CD4-positive, alpha-beta T cell (primary cell): ENCODE measurements at places on chromosomes 6 and 20.
A peak's percentile ranks its signal among the peaks of the same experiment; 100 is the strongest.

- no peak for DNase-seq
Measured at GRCh38 chr20:47278907-47279348, 77.6 kb downstream of the ZMYND8 start.

- DNase-seq, result no peak
Measured at GRCh38 chr20:46928580-46929132, 34.0 kb downstream of the EYA2 start.

GRCh38 chr6:32047855-32048766, 9.9 kb downstream of the CYP21A2 start:
- DNase-seq, result peak; percentile 47

DNA sequence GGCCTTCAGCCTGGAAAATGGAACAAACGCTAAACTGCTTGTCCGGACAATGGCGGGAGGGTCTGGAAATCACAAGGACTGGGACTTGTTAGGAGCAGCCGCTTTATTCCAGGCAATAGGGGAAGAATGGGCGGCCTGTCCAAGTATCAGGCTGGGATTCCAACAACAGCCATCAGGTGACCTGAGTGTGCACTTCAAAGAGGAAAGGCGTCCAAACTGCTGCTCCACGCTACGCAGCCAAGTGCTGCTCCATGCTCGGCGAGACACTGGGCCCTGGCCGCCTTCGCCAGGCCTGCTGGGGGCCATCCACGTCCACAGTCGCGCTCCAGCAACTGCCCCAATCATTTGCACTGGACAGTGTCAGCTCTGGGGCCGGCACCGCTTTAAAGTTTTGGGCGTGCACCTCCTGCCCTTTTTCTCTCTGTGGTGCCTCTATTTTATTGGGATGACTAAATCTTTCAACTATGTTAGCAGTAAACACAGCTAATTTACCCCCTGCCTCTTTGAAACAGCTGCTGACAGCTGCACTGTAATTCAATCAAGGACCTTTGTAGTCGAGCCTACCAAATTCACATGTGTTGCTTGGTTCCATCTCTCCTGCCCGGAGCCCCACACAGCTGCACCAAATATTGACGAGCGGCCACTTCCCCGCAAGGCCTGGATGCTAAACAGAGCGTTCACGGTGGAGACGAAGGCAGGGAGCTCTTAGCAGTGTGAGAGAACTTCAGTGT, 98.3 kb downstream of the BMP7 start:
- DNase-seq, result no peak

- DNase-seq, result no peak
Measured at GRCh38 chr6:8030920-8031319, 33.3 kb downstream of the BLOC1S5 start.

DNA sequence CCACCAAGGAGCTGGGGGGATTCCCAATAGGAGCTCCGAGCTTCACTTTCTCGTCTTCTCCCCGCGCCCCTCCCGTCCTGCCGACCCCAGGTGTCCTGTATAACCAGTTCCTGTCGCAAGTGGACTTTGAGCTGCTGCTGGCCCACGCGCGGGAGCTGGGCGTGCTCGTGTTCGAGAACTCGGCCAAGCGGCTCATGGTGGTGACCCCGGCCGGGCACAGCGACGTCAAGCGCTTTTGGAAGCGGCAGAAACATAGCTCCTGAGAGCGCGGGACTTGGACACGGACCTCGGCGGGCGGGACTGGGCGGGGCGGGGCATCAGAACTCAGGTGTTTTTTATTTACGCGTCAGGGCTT, 340 bp upstream of the VARS2 start:
- DNase-seq, result no peak

GRCh38 chr20:17850684-17851026, 117.9 kb downstream of the SNX5 start:
- no peak for DNase-seq

DNA sequence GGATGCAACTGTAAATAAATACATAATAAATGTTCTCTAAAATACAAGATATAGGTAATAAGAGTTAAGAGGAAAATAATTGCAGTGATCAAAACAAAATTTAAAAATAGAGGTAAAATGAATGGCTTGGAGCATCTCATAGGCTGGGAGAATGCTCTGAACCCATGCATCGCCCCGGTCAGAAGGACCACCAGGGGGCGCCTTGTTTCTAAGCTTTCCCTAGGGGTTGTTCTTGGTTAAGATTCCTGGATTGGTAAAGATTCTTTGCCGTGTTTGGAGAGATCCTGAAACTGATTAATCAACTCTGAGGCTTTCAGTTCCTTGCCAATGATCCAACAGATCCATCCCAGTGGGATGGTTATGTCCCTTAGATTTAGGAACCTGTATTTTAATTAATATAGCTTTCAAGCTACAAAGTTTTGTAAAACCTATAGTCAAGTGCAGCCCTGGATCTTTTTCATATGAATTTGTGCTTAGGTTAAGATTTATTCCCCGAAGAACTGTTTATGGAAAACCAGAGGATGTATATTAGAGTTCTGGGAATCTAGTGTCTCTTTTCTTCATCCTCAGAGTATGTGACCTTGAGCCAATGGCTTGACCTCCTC, 45.3 kb upstream of the PRELID3B start:
- peak; percentile 89 for DNase-seq

GRCh38 chr20:25369529-25369928, 21.1 kb downstream of the ABHD12 start:
- no peak for DNase-seq

GRCh38 chr6:18347866-18348265, 39.3 kb upstream of the RNF144B start:
- DNase-seq, result no peak

GRCh38 chr6:87197547-87197946, 42.2 kb downstream of the ZNF292 start:
- no peak for DNase-seq

DNA sequence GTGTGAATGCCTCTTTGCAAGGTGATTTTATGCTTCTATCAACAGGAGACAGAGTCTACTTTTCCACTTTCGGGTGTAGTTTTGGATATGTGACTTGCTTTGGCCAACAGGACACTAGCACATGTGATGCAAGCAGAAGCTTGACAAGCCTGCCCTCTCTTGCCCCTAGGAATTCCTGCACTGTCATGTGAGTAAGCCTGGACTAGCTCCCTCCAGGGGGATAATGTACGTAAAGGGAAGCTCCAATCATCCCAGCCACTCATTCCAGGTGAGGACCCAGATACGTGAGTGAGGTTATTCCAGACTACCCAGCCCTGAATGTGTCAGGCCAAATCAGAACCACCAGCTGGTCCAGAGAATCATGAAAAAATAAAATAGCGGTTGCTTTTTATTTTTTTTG, 33.3 kb downstream of the BEND3 start:
- no peak for DNase-seq

- no peak for DNase-seq
Measured at GRCh38 chr20:6993511-6993910, 226.0 kb downstream of the BMP2 start.

DNA sequence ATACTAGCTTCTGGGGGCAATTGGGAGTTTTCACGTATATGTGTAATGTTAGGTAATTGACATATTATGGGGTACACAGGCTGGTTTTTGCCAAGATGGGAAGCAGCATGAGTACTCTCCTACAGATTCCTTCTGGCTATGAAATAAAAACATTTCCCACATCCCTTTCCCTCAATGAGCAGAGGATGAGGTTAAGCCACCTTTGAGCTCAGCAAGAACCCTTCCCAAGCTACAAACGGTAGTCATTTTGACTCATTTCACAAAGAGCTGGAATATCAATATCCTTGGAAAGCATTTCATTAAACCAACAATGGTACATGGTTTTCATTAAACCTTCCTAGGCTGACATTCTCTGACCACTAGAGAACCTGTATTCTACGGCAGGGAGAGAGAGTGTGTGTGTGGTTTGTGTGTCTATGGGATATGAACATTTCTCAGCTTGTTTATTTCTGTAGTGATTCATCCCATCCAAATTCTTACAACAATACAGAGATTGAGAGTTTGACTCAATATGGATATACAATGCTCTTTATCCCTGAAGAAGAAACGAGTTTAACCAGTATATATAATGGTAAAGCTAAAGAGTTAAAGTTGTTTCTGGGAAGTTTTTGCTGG, 119.5 kb downstream of the ARHGAP18 start:
- no peak for DNase-seq

DNA sequence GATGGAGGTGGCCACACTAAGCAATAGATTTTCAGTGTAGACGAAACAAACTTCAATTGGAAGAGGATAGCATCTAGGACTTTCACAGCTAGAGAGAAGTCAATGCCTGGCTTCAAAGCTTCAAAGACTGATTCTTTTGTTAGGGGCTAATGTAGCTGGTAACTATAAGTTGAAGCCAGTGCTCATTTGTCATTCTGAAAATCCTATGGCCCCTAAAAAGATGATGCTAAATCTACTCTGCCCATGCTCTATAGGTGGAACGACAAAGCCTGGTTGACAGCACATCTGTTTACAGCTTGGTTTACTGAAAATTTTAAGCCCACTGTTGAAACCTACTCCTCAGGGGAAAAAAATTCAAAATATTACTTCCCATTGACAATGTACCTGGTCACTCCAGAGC, 226.7 kb downstream of the BCAS1 start:
- no peak for DNase-seq

GRCh38 chr20:887137-887536, 29.0 kb downstream of the ANGPT4 start:
- DNase-seq, result no peak

- DNase-seq, result no peak
Measured at GRCh38 chr20:33840160-33840559, 29.0 kb downstream of the CHMP4B start.

DNA sequence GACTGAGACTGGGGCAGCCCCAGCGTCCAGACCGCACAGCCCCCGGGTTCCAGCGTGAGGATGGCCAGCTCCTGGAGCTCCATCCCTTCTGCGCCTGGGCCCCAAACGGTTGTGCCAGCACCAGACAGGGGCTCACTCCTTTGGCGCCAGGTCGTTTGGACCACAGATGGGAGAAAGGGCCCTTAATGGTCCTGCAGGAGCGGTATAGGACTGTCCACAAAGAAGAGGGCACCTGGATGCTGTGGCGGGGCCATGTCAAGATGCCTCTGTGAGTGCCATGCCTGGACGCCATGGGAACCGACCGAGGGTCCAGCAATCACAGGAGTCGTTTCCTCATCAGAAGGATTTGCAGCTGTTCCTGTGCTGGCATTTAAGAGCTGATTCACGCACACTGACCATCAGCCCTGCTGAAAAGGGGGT, 82.7 kb downstream of the DLL1 start:
- DNase-seq, result no peak

DNA sequence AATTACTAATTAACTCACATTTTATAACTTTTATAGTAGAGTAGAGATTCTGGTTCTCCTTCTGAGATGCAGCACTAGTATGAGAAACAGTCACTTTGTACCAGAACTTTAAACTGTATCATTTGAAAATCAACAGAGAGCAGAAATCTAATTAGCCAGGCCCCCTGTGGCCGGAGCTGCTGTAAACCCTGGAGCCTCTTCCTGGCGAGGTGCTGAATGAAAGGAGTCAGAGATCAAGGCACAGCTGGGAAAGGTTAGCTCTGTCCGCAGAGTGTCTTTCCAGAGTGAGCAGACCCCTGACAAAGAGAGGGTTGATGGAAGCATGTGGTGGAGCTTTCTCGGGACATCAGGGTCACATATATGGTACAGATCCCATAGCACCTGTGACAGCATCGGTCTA, 703.8 kb downstream of the RFPL4B start:
- DNase-seq, result no peak

DNA sequence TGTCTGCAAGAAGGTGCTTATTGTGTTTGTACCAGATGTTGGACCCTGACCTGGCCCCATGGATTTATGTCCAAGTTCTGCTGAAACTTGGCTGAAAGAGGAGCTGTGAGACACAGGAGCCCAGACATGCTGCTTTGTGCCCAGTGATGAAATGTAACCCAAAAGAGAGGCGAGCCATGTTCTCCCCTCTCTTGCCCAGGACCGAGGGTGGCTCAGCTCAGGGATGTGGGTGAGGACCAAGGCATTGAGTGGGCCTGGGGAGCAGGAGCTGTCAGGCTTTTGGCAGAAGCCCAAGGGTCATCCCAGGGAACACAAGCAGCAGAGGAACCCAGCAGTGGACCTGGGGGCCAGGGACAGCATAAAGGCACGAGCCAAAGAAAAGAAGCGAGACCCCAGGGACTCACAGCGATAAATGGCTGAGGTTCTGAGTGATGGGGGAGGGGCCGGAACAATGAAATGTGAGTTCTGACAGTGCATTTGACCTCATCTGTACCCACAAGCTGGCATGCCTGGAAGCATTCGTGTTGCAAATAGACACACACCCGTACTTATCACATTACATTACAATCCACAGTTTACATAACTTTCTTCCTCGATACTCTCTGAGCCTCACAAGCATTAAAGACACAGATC, 363.4 kb upstream of the JARID2 start:
- no peak for DNase-seq

GRCh38 chr6:104928141-104928540, 28.8 kb upstream of the LIN28B start:
- DNase-seq, result no peak

GRCh38 chr6:137190583-137191094, 17.2 kb upstream of the IL22RA2 start:
- no peak for DNase-seq

DNA sequence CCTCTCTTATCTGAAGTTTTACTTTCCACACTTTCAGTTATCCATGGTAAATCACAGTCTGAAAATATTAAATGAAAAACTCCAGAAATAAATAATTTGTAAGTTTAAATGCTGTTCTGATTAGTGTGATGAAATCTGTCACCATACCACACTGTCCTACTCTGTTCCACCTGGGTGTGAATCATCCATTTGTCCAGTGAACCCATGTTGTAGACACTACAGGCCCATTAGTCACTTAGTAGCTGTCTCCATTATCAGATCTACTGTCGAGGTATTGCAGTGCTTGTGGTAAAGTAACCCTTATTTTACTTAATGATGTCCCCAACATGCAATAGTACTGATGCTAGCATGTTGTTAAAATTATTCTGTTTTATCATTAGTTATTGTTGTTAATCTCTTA, 29.2 kb upstream of the MMS22L start:
- DNase-seq, result no peak

DNA sequence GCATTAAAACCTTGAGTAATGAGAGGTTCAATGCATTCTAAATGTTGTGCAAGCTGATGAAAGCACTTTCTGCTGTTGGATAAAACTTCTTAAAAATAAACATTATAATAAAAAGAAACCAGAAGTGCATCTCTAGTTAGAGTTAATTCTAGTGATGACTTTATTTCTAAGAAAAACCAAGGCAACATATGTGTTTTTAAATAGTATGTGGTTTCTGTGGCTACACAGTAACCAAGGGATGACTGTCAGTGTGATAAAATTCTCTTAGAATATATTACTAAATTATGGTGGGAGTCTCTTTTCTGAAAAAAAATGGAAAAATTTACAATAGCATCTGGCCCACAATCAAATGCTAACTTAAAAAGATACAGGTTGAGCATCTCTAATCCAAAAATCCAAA, 117.0 kb downstream of the ME1 start:
- no peak for DNase-seq
